Neural crest cell (in vitro differentiated cells): ENCODE measurements at places on chromosomes 3 and 15. TPM values are rescaled to one million over a fixed set of nuclear protein-coding genes. Genes with fewer than 3 reads are reported as not detected.

GRCh38 chr3:183912895-183913579 lies 28.4 kb upstream of the PARL start:
- no peak for DNase-seq
- no peak overlapping the region for H3K4me3 ChIP-seq
- H3K27me3 ChIP-seq = peaks cover 8% of the 10 kb centered on the region
- no peak overlapping the region for H3K27ac ChIP-seq
- H3K4me1 ChIP-seq = no peaks in the 10 kb centered on the region

- H3K27ac ChIP-seq = no peak overlapping the region
- no peak overlapping the region for H3K4me3 ChIP-seq
- H3K36me3 ChIP-seq = peaks cover 3% of the 10 kb centered on the region
- H3K27me3 ChIP-seq = no peaks in the 10 kb centered on the region
- no peak for DNase-seq
Observed at GRCh38 chr3:17949101-17949500, 206.7 kb upstream of the TBC1D5 start.

GRCh38 chr3:56811546-56812202 lies 9.9 kb upstream of the ARHGEF3 start:
- H3K4me1 ChIP-seq = no peaks in the 10 kb centered on the region
- peaks cover 2% of the 10 kb centered on the region for H3K27me3 ChIP-seq
- no peaks in the 10 kb centered on the region for H3K36me3 ChIP-seq
- H3K4me3 ChIP-seq = no peak overlapping the region
- H3K27ac ChIP-seq = no peak overlapping the region

- no peaks in the 10 kb centered on the region for H3K36me3 ChIP-seq
- H3K27me3 ChIP-seq = no peaks in the 10 kb centered on the region
- H3K27ac ChIP-seq = no peak overlapping the region
- no peaks in the 10 kb centered on the region for H3K4me1 ChIP-seq
- no peak for DNase-seq
- H3K4me3 ChIP-seq = no peak overlapping the region
Observed at GRCh38 chr3:23253214-23253613, 50.1 kb downstream of the UBE2E2 start.

GRCh38 chr3:174457758-174458157 lies 401.4 kb upstream of the NAALADL2 start:
- H3K27me3 ChIP-seq = no peaks in the 10 kb centered on the region
- H3K36me3 ChIP-seq = peaks cover 32% of the 10 kb centered on the region
- DNase-seq = no peak
- peaks cover 4% of the 10 kb centered on the region for H3K4me1 ChIP-seq

GRCh38 chr3:18403061-18403460 lies 22.1 kb downstream of the SATB1 start:
- no peaks in the 10 kb centered on the region for H3K36me3 ChIP-seq
- no peak overlapping the region for H3K27ac ChIP-seq
- no peaks in the 10 kb centered on the region for H3K27me3 ChIP-seq
- H3K4me3 ChIP-seq = no peak overlapping the region
- H3K4me1 ChIP-seq = no peaks in the 10 kb centered on the region

DNA sequence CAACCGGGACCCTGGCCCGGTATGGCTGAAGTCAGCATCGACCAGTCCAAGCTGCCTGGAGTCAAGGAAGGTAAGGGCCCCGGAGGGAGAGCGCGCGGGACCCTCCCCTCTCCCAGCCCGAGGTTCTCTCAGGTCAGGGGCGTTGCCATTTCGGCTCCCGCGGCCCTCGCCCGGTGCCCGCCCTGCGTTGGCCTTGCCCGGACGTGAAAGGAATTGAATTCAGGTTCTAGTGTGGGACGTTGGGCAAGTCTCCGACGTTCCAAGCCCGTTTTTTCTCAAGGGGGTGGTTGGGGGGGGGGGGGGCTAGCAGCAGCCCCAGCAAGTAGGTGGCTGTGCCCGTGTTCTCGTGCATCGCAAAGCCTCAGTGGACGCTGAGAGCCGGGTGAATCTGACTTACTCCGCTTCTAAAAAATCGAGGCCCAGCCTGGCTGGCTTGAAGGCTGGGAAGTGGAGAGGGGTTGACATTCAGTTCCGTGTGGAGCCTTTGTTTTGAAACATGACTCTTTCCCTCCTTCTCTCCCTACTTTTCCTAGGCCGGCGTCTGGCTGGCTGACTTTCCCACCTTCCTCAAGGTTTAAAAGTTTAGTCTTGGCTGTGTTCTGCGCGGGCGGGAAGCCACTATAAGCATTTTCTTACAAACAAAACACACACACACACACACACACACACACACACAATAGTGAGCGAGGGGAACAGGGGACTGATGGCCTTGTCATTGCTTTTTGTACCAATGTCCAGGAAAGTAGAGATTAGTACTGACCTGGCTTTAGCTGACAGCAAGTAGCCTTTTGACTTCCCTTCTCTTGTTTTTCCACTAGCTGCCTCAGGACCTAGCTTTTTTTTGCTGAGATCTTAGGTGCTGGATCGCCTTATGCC lies at the start of gene UTS2B:
UTS2B (minus strand) TSS at position 873 of the 876 bp plus-strand sequence. CDS start 48,337 bp downstream, outside the sequence.
- DNase-seq = peak; percentile 40
- peak within 1 kb of the TSS; percentile 95 for H3K27ac ChIP-seq
- H3K4me3 ChIP-seq = peak within 1 kb of the TSS; percentile 94

- H3K36me3 ChIP-seq = no peaks in the 10 kb centered on the region
- no peaks in the 10 kb centered on the region for H3K27me3 ChIP-seq
Observed at GRCh38 chr15:46080016-46080415, 445.2 kb downstream of the SQOR start.

- H3K27ac ChIP-seq = no peak overlapping the region
- no peak for DNase-seq
- no peak overlapping the region for H3K4me3 ChIP-seq
- no peaks in the 10 kb centered on the region for H3K27me3 ChIP-seq
- H3K36me3 ChIP-seq = no peaks in the 10 kb centered on the region
- peaks cover 6% of the 10 kb centered on the region for H3K4me1 ChIP-seq
Observed at GRCh38 chr3:179088306-179088705, 16.7 kb upstream of the ZMAT3 start.

DNA sequence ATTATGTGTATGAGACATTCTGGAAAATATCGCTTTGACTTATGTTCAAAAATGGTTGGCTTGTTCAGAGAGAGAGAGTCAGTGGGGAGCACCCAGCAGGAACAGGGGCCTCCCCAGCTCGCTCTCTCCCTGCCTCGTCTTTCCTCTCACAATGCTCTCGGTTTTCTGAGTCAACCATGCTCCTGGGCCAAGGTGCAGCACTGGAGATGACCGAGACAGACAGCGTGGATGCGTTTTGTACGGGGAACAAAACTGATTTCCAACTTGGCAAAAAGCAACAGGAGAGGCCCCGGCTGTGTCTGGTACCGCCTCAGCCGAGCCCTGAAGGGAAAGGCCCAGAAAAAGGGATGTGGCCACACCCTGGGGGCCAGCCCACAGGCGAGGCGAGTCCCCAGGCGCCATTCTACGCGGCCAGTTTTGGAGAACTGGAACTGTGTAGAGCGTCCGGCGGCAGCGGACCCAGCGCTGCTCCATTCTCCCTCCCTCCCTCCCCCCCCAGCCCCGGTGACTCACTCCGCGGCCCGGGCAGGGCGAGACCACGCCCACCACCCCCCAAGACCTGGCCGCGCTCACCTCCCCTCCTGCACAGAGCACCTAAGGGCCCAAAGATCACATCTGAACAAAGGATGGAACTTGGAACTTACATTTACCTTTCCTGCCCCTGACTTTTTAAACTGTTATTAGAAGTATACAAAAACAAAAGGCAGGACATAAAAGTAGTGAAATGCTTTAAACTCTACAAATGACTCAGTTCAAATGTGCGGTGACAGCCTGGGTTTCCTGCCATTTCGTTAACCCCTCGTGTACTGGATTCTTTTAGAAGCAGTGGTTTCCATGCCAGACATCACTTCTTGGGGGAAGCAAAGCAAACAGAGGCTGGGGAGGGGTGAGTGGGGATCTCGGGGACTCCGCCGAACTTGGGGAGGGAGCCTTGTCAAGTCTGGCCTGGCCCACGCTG lies 12.7 kb downstream of the ATP10A start:
- H3K36me3 ChIP-seq = no peaks in the 10 kb centered on the region
- no peak for DNase-seq
- peak overlapping the region; percentile 80 for H3K4me3 ChIP-seq
- peaks cover 40% of the 10 kb centered on the region for H3K4me1 ChIP-seq

DNA sequence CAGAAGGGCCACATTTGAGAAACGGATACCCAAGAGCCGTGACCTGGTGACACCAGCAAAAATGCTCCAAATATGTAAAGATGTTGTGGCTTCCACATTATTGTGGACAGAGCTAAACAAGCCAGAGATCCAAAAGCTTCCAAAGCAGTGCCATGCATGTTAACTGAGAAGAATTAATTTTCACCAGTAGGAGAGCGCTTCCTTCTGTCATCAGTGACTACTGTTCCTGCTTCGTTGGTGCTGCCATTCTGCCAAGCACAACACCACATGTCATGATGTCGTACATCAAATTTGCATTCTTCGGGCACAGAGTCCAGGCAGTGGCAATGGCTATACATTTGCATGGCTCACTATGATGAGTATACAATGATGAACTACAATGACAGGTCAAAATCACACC lies 19.1 kb upstream of the CHST2 start:
- H3K4me3 ChIP-seq = no peak overlapping the region
- H3K36me3 ChIP-seq = no peaks in the 10 kb centered on the region
- no peaks in the 10 kb centered on the region for H3K4me1 ChIP-seq
- peaks cover 7% of the 10 kb centered on the region for H3K27me3 ChIP-seq
- no peak for DNase-seq

The GOLGA8S gene
- total RNA-seq = 0.25 and 0.33 TPM in 2 replicates

- H3K4me1 ChIP-seq = peaks cover 5% of the 10 kb centered on the region
- no peaks in the 10 kb centered on the region for H3K27me3 ChIP-seq
- H3K36me3 ChIP-seq = no peaks in the 10 kb centered on the region
- H3K27ac ChIP-seq = no peak overlapping the region
Observed at GRCh38 chr15:85839643-85840042, 44.9 kb upstream of the KLHL25 start.

DNA sequence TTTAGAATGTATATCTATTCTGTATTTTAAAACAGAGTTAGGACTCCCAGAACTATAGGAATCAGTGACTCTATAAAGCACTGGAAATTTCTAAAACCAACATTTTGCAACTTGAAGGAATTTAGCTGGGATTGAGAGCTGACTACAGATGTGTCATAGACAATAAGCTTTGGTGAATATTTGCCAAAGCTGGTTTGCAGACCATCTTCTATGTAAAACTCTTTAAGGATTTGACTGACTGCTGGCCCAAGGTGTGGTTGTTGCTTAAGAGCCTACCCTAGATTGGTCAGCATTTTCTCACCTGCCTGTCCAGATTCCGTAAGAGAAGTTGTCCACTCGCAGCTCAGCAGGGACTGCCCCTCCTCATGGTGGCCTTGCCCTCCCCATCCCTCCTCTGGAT lies 73.2 kb upstream of the GK5 start:
- no peak overlapping the region for H3K4me3 ChIP-seq
- H3K27me3 ChIP-seq = no peaks in the 10 kb centered on the region
- H3K36me3 ChIP-seq = peaks cover 24% of the 10 kb centered on the region
- no peak for DNase-seq

DNA sequence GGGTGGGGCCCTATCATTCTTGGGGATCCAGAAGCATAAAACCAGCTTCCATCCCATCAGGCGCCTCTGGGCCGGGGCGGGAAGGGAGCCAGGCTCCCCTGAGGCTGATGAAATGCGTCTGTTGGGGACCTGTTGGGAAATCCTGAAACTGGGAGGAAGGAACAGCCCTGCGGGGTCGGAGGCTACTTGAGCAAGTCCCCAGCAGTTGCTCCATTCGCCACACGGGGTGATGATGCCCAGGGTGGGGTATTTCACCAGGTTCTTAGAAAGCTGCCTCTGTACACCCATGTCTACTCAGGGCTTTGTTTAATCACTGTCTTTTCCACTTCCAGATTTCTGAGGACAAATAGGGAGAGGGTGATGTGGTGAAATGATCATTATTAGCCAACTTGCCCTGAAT lies 25.4 kb upstream of the TSEN2 start:
- H3K4me3 ChIP-seq = no peak overlapping the region
- H3K36me3 ChIP-seq = no peaks in the 10 kb centered on the region
- H3K4me1 ChIP-seq = no peaks in the 10 kb centered on the region
- DNase-seq = no peak
- H3K27me3 ChIP-seq = peaks cover 2% of the 10 kb centered on the region

The CNTN4 gene
- 2.9 and 4.3 TPM in 2 replicates for total RNA-seq
